AG04449 (cell line): ENCODE measurements at places on chromosomes 7 and 10.

- DNase-seq = no peak
These were observed 26.8 kb upstream of the CALCR start for GRCh38 chr7:93601363-93601762.

DNA sequence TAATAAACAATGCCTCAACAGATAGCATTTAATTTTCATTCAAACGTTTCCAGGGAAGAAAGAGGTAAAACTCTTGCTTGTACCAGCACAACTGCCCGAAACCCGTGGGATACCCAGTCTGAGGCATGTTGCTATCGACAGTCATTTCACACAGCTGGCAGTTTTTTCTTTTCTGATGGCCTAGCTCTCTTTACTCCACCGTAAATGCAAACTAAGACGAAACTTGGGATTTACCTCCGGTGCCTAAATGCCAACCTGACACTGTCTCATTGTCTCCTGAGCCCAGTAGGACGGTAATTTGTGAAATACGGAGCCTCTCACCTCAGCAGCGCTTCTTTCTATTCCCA is 143.5 kb downstream of the PRPF18 start:
- DNase-seq = no peak

DNA sequence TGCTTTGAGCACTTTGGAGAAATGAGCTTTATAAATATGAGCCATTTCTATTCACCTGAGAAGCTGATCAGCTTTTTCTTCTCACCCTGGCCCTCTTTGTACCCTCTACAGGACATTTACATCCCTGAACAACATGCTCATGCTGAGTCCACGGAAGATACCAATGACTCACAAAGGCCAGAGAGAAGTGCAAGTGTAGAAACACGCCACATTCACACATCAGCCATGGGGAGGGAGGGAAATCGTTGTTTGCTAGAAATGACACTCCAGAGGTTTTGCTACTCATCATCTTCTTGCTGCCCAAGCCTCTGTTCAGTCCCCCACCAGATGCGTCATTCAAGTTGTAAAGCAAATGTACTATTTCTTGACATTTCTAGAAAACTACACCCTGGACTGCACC is 2.8 kb upstream of the UCN3 start:
- no peak for DNase-seq

GRCh38 chr7:139127648-139128047 is 18.1 kb upstream of the ZC3HAV1 start:
- no peak for DNase-seq

GRCh38 chr10:6619660-6620059 is 39.6 kb upstream of the PRKCQ start:
- no peak for DNase-seq

- DNase-seq = no peak
These were observed 635 bp downstream of the ZNF32 start for GRCh38 chr10:43648095-43648397.

- DNase-seq = no peak
These were observed 42.9 kb downstream of the EBF3 start for GRCh38 chr10:129921065-129921670.

- DNase-seq = no peak
These were observed 177.9 kb downstream of the PLXNA4 start for GRCh38 chr7:132398253-132398925.

GRCh38 chr10:42836771-42837468 is 54.3 kb downstream of the BMS1 start:
- no peak for DNase-seq

DNA sequence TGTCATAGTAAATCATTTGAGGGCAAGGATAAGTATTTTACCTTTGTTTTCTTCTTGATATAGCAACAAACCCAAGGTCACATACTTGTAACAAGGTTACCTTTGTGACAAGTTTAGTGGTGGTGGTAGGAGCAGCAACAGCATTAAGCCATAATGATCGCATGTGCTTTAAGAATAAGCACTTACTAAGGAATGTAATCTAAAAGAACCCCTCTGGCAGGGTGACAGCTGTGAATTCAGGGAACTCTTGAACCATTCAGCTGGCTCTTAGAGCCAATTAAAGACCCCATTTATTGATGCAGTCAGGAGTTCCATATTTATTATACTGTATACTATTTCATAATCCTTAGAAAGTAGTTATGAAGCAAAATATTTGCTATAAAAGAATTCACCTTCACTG is 370.8 kb downstream of the EXOC4 start:
- DNase-seq = no peak

- DNase-seq = no peak
These were observed 49.2 kb downstream of the INPP5A start for GRCh38 chr10:132586739-132587138.

DNA sequence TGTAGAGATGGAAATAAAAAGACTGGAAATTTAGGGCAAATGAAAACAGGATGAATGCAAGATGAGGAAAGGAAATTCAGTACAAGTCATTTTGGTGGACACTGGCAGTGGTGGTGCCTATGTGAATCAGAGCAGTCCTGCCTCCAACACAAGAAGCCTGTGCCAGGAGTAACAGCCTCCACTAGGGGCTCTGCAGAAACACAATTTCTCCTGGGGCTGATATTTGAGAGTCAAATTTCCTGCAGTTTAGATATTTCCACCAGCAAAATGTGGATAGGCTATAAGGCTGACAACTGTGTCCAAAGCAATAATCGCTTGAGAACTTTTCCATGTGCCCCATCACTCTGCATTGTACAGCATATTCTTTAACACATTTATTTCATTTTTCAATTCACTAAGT is 4.7 kb upstream of the PLXDC2 start:
- DNase-seq = no peak

DNA sequence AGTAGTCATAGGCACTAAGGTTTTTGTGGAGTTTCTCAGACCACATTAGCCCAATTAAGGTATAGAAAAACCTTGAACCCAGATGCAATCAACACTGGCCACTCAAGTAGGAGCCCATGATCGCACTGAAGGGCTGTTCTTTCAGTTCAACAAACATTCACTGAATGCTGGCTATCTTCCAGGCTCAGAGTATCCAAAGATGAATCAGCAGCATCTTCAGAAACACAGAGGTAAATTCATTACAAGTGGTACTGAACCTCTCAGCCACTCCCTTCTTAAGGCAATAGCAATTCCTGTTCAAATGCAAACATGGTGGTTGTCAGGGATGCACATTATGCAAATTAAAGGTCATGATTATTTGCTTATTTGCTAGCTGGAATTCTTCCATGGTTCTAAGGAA is 17.1 kb downstream of the KCNK18 start:
- DNase-seq = no peak

GRCh38 chr10:69348816-69349541 is 67.7 kb downstream of the TACR2 start:
- DNase-seq = no peak

- DNase-seq = no peak
These were observed 189.9 kb upstream of the LYZL1 start for GRCh38 chr10:29099001-29099400.

GRCh38 chr7:80950550-80950967 is 31.7 kb upstream of the SEMA3C start:
- DNase-seq = no peak

DNA sequence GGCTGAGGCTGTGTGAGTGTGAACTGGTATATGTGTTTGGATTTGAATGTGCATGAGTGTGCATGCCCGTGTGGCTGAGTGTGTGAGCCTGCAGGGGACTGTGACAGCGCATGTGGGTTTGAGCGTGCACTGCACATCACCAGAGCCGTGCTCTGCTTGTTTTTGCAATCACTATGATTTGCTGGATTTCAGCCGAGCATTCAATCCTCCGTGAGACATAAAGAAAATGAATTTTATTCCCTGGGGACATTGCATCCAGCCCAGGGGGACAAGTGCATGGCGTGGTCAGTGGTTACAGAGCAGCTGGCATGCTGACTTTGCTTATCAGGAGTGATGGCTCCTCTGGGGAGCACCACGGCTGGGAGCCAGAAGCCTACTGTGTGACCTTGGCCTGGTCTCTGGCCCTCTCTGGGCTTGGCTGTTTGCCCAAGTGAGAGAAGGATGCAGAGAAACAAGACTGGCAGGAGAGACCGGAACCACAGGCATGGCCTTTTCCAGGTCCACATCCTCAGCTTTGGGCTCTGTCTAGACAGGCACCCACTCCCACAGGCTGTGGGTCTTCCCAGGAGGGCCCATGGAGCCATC is 160.2 kb upstream of the UNC5B start:
- DNase-seq = no peak

- DNase-seq = no peak
These were observed 86.5 kb downstream of the TMEM178B start for GRCh38 chr7:141160246-141160860.

GRCh38 chr7:115300231-115300870 is 378.5 kb downstream of the MDFIC start:
- DNase-seq = no peak

- DNase-seq = peak; percentile 31
These were observed 359.1 kb downstream of the CRPPA start for GRCh38 chr7:16062269-16062668.

DNA sequence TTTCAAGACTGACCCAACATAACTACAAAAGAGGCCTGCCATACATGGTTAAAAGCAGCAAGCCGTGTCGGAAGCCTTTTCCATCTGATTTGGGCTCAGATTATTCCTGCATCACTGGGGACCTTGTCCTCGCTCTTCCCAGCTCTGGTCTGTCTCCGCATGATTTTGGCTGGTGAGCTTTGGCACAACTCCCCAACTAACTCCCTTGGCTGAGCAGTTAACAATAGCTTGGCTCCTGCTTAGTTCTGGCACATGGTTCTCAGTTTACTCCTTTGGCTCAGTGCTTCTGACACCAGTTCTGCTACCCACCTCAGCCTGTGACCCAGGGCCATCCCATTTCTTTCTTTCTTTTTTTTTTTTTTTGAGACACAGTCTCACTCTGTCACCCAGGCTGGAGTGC is 17.0 kb downstream of the AGK start:
- DNase-seq = no peak

- no peak for DNase-seq
These were observed 11.7 kb upstream of the KIAA1217 start for GRCh38 chr10:24197263-24197662.

- DNase-seq = no peak
These were observed 830 bp downstream of the IMPDH1 start for GRCh38 chr7:128408709-128409595.

DNA sequence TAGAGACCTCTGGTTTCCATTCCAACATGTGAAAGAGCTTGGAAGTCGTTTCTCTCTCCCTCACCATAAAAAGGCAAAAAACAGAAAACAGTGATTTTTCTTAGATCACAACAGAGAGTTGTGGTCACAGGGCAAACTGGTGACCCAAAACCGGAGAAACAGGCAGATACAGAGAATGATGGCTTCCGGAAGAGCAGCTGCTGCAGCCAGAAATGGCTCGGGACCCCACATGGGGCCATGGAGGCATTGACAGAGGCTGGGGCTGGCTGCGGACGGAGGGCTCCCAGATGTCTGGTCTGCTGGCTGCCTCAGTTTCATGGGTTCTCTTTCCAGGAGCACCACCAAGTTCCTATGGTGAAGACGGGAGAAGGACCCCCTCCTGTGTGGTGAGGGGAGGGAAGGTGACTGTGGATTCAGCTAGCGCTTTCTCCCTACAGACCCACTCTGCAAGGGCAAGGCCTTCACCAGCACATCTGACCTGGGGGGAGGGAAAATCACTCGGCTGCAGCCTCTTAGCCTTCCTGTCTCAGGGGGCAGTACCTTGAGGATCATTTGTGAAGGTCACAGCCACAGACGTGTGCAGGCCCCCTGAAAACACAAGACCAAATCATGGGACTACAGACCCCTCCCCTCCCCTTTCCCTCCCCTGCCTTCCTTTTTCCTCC is 81.4 kb downstream of the WDR37 start:
- DNase-seq = no peak

DNA sequence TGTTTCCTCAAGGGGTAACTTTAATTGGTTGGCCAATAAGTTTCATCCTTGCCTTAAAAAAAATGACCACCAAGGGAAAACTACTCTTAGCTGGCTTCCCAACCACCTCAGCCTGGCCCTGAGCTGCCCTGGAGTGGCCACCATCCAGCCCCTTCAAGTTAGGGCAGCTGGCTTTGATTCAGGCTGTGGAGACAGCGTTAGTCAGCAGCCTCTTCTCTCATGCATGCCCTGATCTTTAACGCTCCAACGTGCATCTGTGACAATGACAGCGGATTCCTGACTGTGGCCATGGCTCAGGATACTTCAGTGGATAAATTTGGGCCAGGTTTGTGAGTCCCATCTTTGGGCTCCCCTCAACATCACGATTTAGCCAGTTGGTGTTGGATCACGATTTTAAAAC is 111.6 kb downstream of the RBM20 start:
- no peak for DNase-seq

DNA sequence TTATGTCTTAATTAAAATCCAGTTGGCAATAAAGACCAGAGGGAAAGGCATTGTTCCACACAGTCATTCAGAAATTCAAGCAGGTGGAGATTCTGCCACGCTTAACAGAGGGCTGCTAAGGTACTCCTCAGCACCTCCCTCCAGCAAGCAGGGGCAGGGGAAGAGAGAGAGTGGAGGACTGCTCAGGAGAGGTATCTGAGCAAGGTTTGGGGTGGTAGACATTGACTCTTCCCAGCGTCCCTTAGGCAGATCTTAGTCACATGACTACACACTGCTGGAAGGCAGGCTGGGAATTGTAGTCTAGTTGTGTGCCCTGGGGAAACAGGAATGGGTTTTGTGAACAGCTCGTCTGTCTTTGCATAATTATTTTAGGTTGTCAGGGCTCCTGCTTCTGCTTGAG is 181.6 kb downstream of the NPSR1 start:
- no peak for DNase-seq

- DNase-seq = no peak
These were observed 61.3 kb downstream of the RAPGEF5 start for GRCh38 chr7:22295402-22296264.

GRCh38 chr10:104209575-104210198 is 22.5 kb downstream of the CFAP43 start:
- no peak for DNase-seq

DNA sequence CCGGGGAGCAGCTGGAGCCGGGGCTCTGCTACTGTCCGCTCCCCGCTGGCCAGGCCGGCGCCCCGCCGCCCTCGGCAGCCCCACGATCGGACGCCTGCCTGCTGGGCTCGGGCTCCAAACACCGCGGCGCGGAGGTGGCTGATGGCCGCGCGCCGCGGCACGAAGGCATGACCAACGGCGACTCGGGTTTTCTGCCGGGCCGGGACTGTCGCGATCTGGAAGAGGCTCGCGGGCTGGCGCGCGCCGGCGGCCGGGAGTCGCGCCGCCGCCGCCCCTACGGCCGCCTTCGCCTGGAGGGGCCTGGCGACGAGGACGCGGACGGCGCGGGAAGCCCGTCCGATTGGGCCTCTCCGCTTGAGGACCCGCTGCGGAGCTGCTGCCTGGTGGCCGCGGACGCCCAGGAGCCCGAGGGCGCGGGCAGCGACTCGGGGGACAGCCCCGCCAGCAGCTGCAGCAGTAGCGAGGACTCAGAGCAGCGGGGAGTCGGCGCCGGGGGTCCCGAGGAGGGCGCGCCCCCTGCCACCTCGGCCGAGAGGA is 570 bp downstream of the TBC1D12 start:
- DNase-seq = no peak
